Fibroblast of skin of scalp (primary cell): ENCODE measurements at places on chromosomes 2 and 18.

GRCh38 chr18:78612801-78613200 lies 366.8 kb upstream of the SALL3 start:
- DNase-seq: no peak

DNA sequence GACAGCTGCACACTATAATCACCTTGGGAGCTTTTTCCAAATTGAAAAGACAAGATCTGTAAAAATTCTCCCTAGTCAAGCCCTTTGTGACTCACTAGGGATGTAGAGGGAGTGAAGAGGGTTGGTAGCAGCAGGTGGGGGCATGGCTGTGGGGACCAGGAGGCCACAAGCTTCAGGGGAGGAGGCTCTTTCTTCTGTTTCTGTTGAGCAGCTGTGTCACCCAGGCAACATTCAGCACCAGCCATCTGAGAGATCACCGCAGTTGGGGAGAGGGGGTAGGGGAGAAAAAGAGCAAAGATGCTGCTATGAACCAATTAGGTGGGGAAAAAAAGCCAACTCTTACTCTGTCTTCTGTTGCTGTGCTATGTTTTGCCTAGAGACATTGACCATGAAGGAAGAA lies 352.3 kb upstream of the MEIS1 start:
- DNase-seq: no peak

GRCh38 chr18:24656551-24657443 lies 196.4 kb downstream of the HRH4 start:
- no peak for DNase-seq

DNA sequence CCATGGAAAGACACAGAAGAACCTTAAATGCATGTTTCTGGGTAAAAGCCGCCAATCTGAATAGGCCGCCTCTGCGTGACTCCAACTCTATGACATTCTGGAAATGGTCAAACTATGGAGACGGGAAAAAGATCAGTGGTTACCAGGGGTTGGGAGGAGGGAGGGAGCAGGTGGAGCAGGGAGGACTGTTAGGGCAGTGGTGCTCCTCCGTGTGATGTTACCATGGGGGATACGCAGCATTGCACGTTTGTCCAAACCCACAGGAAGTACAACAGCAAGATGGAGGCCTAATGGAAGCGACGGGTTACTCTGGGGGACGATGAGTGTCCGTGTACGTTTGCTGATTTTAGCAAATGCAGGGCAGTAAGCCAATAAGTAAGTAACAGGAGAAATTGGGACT lies 17.2 kb downstream of the TMEM18 start:
- no peak for DNase-seq
